ENCODE measurements at places on chromosomes 7 and 10.

DNA sequence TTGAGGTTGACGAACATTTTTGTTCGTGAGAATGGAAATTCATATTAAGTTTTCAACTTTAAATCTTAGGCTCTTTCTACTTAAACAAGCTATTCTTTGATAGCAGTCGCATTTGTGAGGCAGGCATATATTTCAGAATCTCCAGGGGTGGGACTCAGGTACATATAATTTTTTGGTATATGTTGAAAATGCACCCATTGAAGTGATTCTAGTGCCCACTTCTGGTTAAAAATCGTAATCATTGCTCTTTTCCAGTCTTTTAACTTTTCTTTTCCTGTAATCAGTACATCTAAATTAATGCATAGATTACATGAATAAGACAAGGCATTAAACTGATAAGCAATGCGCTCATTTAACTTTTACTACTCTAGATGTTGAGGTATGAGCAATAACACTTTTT lies 67.8 kb downstream of the ZNRF2 start:
- DNase-seq: no peak

DNA sequence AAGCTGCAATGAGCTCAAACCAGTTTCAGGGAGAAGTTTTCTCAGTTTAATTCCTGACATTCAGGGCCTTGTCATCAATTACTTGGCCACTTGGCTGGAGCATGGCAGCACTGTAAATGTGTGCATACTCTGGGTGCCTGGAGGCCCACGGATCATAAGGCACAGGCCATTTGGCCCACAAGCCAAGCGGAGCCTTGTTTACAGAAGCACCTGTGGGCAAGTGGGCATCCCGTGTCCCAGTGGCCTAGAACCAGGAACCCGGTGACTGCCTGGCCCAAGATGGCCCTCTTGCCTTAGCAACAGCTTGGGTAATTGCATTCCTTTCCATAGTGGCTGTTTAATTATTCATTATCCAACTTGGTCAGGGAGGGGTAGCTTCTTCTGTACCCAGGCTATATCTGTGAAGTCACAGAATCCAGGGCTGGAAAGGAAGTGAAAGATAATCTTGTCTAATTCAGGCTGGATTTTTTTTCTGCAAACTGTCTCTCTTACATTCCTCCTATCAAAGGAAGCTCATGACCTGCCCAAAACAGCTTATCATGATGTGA lies 426.4 kb upstream of the ZMIZ1 start:
- no peak for DNase-seq

DNA sequence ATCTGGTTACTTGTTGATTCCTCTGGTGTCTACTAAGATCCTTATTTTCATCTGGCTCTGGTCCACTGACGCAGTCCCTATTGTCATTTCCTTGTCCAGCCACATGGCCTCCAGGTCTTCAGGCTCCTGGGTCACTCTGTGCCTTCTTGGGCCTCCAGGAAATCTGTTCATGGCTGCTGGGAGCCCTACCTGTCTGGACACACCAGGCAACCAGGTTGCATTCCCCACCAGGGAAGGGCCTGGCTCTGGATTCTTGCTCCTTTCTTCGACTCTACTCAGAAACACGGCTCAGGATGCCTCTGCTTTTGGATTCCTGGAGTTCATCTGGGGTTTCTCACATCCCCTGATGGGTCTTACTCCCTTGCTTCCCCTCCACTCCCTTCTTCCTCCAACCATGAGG lies 8.0 kb upstream of the PPIF start:
- no peak for DNase-seq

- peak; percentile 70 for DNase-seq
These were observed 167.9 kb downstream of the NEURL1 start for GRCh38 chr10:103661198-103661950.

DNA sequence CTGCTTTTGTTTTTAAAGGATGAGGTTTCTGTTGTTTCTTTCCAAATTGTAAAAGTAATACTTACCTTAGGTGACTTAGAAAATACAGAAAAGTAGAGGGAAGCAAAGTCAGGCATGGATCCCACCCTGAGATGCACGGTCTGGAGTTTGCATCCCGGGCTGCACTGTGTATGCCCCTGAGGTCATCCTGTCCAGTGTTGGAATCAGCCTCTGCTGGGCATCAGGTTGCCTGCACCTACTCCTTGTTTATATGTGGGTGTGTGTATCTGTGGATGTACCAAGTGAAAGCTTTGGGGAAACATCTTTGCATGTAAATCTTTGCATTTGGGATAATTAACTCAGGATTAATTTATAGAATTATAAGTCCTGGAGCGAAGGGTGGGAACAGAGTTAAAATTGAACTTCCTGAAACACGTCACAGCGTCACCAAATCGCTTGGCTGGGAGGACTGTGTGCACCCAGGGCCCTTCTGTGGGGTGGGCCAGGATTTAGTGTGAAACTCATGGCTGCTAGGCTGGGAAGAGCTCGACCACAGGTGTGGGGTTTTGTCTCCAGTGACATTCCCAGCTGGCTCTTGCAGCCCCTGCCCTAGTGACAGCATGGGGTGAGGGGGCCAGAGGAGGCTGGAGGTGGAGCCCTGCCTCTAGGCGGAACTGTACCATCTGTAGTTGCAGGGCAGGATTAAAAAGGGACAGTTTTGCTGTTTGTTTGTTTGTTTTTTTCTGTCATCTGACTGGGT lies 27.9 kb downstream of the GTF2IRD1 start:
- no peak for DNase-seq

- DNase-seq: no peak
These were observed 16.5 kb downstream of the SGPL1 start for GRCh38 chr10:70832221-70832620.

GRCh38 chr10:97371696-97372095 lies 29.4 kb downstream of the RRP12 start:
- DNase-seq: no peak

GRCh38 chr7:132381742-132382472 lies 194.4 kb downstream of the PLXNA4 start:
- no peak for DNase-seq

DNA sequence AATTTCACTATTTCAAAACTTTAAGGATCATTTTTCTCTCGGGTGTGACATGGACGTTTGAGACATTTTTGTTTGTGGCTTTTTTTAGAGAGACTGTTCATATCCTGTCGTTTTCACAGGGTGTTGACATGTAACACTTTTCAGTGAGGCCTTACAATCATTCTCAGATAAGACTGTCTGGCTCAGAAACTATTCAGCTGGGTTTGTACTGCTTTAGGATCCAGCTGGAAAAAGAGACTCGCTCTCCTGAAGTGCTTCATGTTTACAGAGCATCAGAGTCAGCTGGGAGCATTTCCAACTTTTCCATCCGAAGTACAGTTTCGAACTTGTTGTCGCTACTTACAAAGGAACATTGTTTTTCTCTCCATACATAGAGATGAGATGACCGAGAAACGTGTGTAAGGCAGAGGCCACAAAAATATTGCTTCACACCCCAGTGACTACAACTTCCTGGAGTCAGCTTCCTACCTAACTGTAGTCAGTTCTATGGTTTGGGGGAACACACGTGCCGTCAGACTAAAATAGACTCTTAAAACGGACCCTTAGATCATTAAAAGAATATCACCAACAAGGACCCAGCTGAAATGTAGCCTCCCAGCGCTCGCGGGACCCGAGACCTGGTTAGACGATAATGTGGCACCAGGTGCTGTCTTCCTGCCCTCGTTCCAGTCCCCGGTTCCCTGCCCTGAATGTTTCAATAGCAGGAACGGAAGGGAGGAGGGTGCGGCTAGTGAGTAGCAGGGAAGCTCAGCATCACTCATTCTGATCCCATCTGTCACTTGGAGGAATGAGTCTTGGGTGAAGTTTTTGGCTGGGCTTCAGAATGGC lies 78.0 kb downstream of the MKI67 start:
- DNase-seq: peak; percentile 28

DNA sequence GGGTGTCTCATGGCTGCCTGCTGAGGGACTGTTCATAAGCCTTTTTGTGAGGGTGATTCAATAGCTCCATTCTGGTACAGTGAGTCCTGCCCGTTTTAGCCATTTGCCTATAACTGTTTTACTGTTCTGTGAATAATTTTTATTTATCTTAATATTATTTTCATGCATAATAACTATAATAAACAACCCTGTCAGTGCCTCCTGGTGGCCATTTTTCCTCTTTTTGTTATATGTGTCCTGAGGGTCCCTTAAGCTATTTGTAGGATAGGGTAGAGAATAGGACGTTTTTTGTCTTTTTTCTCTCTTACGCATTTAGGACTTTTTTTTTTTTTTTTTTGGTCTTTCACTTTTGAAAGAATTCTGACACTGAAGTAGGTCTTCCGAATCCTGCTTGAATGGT lies 2.9 kb downstream of the C1QL3 start:
- DNase-seq: no peak

DNA sequence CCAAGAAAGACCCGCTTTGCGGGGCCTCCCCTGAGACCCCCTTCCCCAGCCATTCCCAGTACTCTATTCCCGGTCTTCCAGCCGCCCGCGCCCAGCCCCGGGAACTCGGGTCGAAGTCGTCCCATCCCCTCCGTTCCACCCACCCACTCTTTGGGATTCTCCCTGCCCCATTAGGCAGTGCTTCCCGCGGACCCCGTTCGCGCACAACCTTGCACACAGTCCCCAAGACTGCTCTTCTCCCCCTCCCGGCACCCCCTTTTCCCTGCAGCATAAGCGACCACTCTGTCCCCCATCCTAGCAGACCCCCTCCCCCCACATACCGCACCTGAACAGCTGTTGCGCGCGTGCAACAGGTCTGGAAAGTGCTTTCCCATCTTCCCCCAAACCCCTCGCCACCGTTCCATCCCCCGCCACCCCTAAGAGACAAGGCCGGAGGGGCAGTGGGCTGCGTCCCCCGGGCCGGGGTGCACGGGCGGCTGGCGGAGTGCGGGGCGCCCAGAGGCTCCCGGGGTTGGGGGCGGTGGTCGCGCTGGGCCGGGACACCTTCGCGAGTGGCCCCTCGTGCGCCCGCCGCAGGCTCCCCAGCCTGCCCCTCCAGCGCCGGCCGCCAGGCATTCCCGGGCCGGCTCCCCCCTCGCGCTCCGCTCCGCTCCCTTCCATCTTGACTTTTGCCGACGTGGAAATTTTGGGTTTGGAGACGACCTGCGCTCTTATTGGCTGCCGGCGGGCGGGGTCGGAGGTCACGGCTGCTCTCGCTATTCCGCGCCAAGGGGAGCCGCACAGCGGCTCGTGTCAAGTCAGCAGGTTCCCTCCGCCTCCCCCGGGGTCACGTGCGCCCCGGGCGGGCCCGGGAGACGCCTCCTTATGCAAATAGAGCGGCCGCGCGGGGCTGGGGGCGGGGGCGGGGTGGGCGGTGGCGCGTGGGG lies 201.2 kb upstream of the NFE2L3 start:
- DNase-seq: peak; percentile 94

DNA sequence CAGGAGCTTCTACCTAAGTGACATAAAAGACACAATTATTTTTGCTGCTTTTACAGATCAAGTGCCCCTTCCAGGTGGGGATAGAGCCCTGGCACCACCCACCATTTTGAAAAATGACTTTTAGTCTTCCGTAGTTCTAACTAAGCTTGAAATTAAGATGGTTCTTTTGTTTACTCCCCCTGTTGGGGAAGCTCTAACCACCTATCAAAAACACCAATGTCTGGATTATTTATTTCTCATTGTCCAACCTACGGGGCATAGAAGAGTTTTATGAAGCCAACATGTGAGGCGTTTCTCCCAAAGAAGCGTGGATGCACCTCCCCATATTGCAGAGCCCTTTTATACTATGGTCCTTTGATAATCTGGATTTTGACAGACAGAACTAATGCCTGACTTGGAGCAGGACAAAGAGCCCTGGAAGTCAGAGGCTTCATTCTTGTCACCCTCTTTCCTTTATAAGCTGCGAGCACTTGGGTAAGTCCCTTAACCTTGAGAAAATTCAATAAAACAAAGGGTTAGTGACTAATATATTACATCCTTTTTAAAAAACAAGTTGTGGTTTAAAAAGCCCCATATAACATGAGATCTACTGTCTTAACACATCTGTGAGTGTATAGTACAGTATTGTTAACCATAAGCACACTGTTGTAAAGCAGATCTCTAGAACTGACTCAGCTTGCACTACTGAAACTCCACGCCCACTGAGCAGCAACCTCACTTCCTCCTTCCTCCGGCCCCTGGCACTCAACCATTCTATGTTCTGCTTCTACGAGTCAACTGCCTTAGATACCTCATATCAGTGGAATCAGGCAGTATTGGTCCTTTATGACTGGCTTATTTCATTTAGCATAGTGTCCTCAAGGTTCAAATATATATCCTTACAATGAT lies 67.5 kb downstream of the ATXN7L1 start:
- DNase-seq: peak; percentile 84

DNA sequence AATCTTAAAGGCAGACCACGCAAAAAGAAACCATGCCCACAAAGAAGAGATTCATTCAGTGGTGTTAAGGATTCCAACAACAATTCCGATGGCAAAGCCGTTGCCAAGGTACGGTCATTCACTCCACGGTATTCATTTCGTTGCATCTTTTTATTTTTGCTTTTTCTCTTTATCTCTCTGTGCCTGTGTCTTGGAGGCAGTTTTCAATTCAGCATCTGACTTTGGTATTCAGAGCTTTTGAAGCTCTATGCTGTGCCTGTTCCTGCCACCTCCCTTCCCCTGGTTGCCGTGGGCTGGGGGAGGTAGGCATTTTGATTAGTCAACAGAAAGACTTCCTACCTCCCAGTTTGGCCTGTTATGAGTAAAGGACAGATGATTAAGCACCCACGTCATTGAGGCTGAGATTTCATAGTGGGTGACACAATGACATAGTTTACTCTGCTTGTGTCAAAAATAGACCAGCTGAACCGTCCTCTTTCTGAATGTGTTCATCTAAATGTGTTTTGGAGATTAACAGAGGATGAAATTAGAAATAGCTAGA lies 149.5 kb downstream of the ARID5B start:
- DNase-seq: peak; percentile 83

DNA sequence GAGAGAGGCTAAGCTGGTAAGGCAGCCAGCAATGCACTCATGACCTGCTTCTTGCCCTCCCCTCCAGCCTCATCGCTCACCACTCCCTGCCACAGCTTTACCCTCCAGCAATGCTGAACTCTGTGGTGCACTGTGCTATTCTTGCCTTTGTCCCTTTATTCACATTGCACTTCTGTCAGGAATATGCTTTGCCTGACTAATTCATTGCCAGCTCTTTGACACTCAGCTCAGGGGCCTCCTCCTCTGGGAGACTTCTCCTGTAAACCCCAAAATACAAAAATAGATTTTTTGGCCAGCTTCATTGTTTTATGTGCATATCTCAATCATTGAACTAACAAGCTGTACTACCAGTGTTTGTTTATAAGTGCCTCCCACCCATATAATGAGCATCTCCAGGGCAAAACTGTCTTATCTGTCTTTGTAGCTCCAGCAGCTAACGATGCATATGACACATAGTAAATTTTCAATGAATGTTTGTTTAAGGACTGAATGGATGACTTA lies 8.2 kb downstream of the CNNM1 start:
- no peak for DNase-seq

DNA sequence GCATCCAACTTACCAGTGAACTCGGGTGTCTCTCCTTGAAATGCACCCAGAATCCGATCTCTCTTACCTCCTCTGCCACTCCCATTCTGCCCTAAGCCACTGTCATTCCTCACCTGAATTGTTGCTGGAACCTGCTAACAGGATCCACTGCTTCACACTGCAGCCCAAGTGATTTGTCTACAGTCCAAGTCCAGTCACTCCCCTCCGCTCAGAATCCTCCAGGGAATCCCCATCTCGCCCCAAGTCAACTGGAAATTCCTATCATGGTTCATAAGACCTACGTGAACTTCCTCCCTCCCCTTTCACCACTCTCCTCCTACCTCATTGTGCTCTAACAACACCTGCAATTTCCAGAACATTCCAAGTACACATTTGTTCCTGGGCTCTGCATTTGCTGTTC lies 91.3 kb downstream of the SCRN1 start:
- no peak for DNase-seq

- no peak for DNase-seq
These were observed 46.9 kb upstream of the PSMG3 start for GRCh38 chr7:1616741-1617140.

- DNase-seq: no peak
These were observed 90.3 kb downstream of the HERPUD2 start for GRCh38 chr7:35604595-35604994.

All from activated CD4-positive, alpha-beta T cell treated with anti-CD3 and anti-CD28 coated beads, Interleukin-2, amount 10 ng/mL, durations not matched to agents 7 days and 5 days (primary cell).